ENCODE measurements at places on chromosomes 3 and 15. TPM values are rescaled to one million over a fixed set of nuclear protein-coding genes. Genes with fewer than 3 reads are reported as not detected.

Gene APBA2
- not detected for total RNA-seq

Gene EPHA3
- not detected for total RNA-seq

- no peak for DNase-seq
These were observed 79.3 kb downstream of the CGGBP1 start for GRCh38 chr3:87979527-87979926.

DNA sequence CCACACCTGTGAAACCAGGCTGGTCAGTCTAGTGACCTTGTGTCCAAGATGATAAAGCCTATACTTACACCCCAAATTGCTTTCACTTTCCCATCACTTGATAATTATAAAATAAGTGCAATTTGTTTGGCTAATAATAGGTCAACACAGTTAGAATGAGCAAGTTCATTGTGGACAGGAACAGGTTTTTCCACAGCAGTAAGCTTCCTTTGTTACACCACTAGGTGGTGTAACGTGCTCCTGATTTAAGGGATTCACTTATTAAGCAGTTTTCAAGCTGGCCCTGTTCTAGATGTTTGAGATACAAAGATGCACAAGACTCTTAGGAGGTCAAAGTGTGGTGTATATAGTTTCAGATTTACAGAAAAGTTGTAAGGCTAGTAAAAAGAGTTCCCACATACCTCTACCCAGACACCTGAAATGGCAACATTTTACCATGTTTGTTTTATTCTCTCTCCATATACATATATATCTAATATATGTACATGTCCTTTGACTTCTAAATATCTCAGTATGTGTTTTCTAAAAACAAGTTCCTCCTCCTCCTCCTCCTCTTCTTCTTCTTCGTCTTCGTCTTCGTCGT lies 6.8 kb upstream of the MFSD1 start:
- DNase-seq: no peak

DNA sequence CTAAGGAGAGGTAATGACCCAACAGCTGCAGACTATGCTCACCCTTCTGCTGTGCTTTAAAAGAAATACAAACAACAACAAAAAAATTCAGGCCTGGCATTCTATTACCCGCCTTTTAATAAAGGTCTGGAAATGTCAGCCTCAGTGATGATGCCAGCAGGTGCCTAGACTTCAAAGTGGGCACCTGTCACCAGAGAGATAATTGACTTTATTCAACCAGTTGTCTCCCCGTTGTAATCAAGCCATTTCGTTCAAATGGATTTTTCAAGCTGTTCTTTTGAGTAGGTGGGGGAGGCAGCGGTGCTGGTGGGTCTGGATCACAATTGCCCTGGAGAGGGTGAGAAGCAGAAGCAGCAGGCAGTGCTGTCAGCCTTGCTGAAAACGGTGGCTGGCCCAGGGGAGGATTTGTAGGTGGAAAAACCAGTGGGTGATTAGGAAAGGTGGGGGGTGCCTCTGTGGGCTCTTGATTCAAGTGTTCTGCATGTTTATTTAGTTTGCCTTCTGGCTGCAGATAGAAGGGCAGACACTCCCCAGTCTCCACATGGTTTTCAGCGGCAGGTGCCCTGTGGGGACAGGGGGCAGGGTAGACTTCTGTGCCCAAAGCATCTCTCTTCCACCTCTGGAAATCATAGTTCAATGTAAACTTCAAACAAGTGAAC lies 300.2 kb upstream of the SLCO3A1 start:
- DNase-seq: no peak

Data from Caco-2 (cell line).